GM12864 (cell line): ENCODE measurements at places on chromosomes 1 and 21.
A peak's percentile ranks its signal among the peaks of the same experiment; 100 is the strongest.

- DNase-seq: no peak
These were observed 33.3 kb downstream of the EIF2D start for GRCh38 chr1:206578978-206579374.

- no peak for DNase-seq
These were observed 124.2 kb upstream of the ZBTB40 start for GRCh38 chr1:22327411-22327810.

DNA sequence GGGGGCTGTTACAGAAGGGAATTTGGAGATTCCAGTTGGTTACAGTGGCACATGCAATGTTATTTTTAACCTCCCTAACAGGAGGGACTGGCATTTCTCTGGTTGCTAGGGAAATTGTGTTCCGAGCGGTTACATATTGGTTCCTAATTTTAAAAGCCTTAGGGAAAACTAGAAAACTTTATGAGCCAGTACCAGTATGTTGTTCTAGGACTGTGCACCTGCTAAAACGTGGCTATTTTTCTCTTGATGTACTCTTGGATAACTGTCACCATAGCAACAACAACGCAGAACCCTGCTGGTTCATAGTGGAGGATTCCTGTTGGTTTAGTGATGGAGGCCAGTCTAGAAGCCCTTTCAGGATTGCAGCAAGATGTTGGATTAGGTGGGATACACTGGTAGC, 68.9 kb upstream of the PGBD5 start:
- DNase-seq: no peak

DNA sequence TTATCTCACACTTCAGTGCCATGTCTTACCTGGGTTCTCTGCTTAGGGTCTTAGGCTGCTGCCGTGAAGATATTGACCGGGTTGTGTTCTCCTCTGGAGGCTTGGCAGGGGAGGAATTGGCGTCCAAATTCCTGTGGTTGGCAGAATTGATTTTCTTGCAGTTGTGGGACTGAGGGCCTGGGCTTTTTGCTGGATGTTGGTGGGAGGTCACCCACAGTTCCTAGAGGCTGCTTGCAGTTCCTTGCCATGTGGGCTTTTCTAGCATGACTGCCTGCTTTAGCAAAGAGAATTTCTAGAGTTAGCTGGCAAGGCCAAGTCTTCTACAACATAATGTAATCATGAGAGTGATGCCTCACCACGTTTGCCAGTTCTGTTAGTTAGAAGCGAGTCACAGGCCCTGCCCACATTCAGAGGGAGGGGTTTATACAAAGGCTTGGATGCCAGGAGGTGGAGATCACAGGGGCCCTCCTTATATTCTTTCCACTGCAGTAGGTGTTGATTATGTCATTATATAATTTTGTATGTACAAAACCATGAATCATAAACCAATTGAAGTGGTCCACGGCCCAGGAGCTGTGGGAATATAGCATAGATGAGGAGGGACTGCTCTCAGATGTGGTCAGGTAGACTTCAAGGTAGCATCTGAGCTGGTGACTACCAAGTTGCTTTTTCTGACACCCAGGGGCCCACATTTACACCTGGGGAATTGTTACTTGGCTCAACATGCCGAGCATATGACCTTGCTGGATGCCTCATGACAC, 6.6 kb downstream of the UBL4B start:
- no peak for DNase-seq

DNA sequence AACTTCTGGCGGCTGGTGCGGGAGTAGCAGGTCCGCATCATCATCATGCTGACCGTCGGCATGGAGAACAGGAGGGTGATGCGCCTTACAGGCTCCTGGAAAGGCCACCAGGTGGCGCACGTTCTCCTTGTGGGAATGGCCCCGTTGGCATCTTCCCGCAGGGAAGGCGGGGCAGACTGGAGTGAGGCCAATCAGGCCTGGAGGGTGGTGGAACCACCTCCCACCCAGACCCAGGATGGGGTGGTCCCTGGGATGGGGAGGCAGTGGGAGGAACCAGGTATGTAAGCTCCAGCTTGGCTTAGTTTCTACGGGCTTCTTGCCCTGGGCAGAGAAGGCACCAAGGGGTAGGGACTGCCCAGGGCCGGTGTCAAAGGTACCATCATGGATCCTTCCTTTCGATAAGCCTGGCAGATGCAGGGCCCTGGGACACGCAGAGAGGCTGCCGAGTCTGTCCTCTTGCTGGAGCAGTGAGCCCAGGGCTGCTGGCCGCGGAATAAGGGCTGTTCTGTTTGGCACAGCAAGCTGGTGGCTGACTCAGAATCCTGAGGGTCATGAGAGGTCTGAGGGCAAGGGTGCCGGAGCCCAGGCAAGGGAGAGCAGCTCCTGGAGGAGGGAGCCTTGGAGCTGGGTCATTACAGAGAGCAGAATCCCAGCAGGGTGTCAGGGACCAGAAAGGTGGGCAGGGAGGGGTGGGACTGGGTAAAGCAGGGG, 8.7 kb upstream of the LGR6 start:
- DNase-seq: no peak

DNA sequence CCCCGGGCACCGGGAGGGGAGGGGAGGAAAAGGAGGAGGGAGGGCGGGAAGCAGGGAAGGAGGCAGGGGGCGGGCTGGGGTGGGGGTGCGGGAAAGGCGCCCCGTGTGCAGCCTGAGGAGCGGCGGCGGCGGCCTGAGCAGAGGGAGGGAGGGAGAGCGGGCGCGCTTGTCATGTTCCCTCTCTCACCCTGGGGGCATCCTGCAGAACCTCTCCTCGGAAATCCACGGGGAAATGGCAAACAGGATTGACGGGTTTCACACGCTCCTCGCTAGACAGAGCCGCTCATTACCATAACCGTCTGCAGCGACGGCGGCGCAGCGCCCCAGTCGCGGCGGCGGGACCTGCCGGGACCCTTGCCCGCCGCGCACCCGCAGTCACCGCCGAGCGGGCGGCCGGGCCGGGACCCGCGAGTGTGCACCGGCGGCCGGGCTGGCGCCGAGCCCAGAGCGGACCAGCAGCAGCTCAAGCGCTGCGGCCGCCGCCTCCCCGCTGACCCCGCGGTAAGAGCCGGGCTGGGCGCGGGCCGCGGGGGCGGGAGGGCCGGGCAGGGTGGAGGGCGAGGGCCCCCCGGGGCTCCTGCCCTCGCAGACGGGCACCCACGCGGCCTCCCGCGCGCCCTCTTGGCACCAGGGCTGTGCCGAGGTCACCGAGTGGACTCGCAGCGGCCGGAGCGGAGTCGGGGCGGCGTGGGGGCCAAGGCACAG, at the start of gene SERTAD4:
Gene SERTAD4 (plus strand): TSS at position 286 of the 705 bp plus-strand sequence. CDS start 5,165 bp downstream, outside the sequence.
- no peak for DNase-seq

DNA sequence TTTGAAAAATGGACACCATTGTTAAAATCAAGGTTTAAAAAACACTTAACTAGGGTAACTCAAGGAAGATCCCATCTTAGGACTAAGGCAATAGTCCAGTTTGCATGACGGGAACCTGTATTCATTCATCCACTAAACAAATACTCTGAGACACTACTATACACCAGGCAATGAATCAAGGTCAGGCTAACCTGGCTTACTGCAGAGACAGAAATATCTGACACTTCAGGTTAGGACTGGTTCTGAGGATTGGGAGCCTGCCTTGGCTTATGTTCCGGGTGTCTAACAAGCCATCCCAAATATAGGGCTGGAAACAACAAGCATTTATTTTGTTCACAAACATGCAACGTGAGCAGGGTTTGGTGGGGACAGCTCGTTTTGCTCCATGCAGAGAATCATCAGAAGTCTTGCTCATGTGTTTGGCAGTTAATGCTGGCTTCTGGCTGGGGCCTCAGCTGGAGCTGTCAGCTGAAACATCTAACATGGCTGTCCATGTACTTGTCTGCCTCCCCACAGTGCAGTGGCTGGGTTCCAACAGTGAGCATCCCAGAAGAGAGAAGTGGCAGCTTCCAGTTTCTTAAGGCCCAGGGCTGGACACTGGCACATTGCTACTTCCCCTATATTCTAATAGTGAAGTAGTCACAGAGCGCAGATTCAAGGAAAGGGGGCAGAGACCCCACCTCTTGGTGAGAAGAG, 37.0 kb upstream of the CAMK1G start:
- no peak for DNase-seq

GRCh38 chr1:38285807-38286530, 239.4 kb upstream of the POU3F1 start:
- no peak for DNase-seq

DNA sequence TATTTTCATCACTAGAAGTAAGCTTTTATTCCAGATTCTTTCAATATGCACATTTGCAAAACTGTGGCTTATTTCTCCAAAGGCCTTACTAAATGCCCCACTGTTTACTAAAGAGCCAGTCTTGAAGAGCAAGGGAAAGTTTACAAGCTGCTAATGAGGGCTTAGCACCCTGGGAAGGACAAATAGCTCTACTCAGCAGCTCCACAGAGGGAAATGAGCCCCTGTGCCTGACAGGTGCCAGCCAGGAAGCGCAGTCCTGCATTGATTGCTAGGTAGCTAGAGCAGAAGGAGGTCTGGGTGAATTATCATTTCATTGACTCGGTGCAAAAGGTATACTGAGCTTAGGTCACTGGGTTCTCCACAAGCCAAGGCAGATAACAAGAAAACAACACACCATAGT, 307.0 kb downstream of the SETD4 start:
- no peak for DNase-seq

DNA sequence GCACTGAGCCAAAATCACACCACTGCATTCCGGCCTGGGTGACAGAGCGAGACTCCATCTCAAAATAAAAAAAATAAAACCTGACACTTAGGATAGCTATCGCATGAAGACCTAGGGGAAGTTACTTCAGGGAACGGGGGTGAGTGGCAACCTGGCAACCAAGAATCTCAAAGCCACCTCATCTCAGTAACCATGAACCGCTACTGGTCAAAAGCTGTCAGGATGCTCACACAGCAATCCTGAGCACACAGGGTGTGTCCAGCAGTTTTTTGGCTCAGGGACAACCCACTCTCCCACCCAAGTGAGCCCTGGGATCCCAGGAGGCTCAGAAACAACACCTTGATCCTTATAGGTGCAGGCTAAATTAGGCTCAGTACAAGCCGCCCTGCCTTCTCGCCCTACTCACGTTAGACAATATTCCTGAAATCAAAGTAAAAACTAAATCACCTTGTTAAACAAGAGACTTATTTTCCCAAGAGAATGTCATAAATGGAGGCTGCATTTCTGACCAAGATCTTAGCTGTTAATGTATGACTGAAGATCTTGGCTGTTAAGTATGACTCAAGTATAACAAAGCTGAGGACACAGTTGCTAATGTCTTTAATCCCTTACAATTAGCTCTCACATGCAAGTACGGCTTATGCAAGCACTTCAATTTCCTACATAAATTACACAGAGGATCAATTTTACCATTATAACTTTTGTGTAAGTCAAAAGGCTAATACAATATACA, 48.3 kb upstream of the NADK start:
- no peak for DNase-seq

DNA sequence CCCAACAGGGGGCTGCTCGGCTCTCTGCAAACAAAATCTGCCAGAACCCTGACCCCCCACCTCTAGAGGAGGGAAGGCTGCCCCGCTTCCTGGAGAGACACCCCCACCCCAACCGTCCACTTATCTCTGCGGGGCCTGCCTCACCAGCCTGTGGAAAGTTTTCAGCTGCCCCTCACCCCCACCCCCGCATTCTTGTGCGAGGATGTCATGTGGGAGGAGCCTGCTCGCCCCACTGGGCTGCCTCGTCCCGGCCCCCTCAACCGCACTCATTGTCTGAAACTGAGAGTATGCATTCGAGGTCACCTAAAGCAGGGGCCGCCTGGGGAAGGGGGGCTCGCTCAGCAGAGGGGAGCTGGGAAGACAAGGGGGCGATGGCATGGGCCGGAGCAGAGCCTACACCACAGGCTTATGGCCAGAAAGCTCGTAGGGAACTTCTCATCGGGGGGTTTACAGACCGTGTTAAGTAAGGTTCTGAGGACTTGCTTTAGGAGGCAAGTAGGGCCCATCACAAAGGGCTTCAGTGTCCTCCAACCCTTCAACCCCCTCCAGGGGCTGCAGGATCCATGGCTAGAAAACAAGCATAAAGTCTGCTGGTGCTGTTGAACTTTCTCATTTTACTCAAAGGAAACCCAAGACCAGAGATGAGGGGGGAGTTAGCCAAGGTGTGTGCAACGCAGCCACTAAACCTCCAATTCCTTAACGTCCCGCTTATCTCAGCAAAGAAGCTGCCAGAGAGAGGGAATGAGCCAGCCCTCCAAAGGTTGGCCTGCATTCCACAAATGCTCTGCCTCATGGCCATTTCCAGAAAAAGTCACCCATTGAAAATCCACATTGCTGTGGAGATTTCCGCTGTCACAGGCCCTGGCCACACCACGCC, 9.4 kb downstream of the EPHA2 start:
- no peak for DNase-seq

- DNase-seq: no peak
These were observed 30.8 kb downstream of the ST6GALNAC3 start for GRCh38 chr1:76105372-76105771.

DNA sequence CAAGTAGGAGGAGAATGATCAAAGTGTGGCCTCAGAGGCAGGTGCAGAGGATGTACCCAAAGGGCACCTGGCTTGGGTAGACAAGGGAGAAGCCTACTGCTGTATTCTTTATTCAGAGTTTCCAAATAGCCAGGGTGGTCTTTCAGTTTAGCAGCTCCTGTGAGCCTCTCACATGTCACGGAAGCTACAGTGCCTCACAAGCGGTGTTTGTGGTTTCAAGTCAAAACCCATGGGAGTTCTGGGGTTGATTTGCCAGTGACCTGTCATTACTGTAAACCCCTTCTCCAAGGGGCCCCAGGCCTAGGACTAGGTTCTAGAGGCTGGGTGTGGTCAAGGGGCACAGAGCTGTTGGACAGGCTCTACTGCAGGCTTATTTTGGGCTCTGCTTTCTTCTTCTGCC, 10.2 kb upstream of the IL10 start:
- DNase-seq: peak; percentile 90

DNA sequence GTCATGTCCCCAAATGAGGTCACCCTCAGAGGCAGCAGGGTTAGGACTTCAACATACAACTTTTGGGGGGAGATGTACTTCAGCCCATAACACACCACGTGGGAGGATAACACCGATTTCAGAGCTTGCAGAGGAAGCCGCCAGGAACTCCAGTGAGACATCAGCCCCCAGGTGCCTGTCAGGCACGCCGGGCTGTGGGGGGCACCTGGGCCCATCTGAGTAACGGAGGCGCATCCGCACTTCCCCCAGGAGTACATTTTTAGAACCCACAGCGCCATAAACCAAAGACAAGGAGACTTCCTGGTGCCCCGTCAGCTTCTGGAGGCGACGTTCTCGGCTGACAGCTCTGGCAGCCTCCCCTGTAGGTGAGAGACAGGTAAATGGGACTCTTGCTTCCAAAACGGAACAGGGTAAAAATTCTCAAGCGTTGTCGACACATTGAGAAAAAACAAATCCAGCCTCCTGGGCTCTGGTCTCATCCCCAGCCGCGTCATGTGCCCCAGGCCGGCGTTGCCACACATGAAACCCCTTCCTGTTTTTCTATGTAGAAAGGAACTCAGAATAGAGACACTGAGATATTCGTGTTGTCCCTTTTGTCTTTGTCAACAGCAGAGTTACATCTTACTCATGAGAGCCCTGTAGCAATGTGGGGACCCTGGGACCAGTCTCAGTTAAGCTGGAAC, 93.3 kb downstream of the PDE9A start:
- no peak for DNase-seq

GRCh38 chr1:193971595-193971994, 785.2 kb upstream of the B3GALT2 start:
- no peak for DNase-seq
